H9 (cell line): ENCODE measurements at places on chromosomes 4 and X.

- no peak for DNase-seq
Observed at GRCh38 chrX:2385224-2385623, 115.6 kb downstream of the DHRSX start.

DNA sequence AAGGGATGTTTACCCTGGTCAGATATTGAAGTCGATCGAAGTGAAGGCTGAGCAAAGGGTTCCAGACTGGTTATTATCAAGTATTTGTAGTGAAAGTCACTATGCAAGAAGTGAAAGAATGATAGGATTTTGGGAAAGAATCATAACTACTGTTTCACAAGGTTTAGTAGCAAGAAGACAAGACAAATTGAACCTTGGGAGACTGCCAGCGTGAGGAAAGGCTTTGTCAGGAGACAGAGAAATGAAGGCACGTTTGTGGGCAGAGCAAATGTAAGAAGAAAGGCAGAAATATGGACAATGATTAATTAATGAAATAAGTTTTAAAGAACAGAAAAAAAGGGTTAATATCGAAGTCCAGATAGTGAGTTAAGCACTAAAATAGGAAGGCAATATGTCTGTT is 456.8 kb downstream of the TRIML1 start:
- DNase-seq = no peak

DNA sequence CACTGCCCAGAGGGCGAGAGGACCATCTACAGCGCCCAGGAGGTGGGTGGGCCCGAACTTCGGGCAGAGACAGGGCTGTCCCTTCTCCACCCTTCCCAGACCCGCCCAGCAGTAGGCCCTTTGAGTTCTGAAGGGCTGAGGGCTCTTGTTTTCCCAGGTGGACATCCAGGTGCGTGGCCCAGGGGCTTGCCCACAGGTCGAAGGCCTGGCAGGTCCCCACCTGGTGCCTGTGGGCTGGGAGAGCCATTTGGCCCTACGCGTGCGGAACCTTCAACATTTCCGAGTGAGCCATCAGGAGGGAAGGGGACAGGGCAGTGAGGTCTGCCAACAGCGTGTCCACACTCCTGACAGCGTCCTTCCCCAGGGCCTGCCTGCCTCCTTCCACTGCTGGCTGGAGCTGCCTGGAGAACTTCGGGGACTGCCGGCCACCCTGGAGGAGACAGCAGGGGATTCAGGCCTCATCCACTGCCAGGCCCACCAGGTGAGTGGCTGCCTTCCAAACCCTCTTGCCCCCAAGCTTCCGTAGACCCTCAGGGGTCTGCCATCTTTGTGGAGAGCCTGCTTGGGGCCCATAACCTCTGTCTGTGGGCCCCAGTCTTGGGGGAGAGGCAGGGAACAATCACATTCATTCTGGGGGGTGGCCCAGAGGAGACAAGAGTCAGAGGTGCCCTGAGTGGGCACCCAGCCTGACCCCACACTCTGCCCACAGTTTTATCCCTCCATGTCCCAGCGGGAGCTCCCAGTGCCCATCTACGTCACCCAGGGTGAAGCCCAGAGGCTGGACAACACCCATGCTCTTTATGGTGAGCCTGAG is 6.8 kb downstream of the PLXNB3 start:
- peak; percentile 22 for DNase-seq

- no peak for DNase-seq
Observed at GRCh38 chrX:65712005-65712806, 44.8 kb downstream of the MSN start.

DNA sequence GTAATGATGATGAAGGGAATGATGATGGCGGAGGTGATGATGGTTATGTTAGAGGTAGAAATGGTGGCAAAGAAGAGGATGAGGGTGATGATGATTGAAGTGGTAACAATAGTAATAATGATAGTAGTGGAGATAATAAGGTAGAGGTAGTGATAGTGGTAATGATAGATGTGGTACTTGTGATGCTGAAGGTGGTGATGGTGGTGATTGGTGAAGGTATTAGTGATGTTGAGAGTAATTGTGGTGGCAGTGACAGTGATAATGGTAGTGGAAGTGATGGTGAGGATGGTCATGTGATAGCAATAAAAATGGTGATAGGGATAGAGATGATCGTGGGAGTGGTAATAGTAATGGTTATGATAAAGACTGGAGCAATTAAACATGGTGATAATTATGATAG is 108.8 kb downstream of the EFNB1 start:
- no peak for DNase-seq

DNA sequence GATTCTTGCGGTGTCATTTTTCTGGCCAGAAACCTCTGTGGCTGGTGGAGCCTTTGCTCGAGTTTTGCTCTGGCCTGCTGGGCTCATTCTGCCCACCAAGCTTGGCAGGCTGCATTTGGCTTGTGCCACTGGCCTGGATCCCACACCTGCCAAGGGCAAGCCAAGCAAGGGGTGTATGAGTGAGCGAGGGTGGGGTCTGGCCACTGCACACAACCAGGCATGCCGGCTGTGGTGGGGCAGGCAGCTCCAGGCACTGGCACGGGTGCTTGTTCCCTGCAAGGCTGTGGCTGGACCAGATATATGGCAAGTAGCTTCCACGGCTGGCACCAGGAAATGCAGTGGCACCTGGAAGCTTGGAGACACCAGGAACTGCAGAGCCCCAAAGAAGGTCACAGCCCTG is 68.6 kb upstream of the PPP3CA start:
- DNase-seq = no peak

DNA sequence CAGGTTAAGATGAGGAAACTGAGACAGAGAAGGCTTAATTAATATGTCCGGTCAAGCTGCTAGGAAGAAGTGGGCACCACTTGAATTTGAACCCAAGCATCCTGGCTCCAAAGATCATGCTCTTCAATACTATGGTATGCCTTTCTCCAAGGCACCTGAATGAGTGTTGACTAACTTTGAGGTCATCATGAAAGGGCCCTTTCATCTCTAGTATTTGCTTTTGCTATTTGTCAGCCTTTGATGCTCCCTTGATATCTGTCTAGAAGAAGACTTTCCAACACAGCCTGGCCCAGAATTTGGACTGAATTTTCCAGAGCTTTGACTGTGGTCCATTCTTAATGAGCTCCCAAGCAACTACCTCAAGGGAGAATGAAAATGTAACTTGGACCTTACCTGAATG is 179.1 kb upstream of the DKK2 start:
- no peak for DNase-seq

DNA sequence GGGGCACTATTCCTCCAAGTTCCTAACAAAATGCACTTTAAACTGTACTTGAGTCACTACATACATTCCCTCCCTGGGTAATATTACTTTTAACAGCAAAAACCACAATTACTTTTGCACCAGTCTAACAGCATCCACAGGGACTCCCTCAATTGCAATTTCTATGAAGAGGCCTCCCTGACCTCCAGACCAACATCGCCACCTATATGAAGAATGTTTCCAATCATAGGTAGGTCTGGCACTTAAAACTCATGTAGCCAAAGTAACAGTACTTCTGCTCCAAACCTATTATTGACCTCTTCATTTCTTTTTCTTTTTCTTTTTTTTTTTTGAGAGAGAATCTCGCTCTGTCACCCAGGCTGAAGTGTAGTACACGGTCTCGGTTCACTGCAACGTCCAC is 15.6 kb downstream of the NR3C2 start:
- DNase-seq = no peak
